Cardiac muscle cell (in vitro differentiated cells and primary cell): ENCODE measurements at places on chromosomes 12 and 14. TPM values are rescaled to one million over a fixed set of nuclear protein-coding genes. Genes with fewer than 3 reads are reported as not detected.
A peak's percentile ranks its signal among the peaks of the same experiment; 100 is the strongest.

- DNase-seq = no peak
- H3K36me3 ChIP-seq = no peaks in the 10 kb centered on the region
- no peak overlapping the region for H3K27ac ChIP-seq
- no peak overlapping the region for H3K4me3 ChIP-seq
Observed at GRCh38 chr14:27389402-27389801, 791.6 kb upstream of the NOVA1 start.

CCND2 gene
- total RNA-seq = 89.9 and 110 TPM in 2 replicates

DNA sequence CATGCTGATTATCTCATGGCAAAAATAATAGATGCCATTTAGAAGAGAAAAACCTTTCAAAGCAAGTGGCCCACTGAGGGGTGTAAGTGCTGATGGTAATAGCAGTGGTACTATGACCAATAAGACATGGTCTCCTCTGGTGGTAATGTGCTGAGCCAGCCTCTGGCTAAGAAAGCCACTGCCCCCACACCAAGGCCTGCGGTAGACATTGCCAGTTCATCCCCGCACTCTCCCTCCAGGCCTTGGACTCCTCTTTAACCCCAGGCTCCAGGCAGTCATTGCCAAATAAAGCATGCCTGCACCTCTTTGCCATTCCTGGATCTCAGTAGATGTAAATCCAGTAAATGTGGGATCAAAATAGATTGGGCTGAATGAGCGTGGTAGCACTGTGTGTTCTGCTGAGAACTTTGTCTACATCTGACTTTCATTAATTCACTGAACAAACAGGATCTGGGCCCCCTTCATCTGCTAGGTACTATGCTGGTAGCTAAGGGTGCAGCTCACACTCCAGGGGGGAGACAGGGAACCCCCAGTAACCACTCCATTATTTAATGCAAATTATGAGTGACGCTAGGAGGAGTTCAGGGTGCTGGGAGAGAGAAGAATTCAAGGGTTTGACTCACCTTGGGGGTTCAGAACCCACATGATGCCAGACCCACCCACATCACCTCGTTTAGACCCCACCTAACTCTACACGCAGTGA, 89.3 kb downstream of the BCL11B start:
- H3K27me3 ChIP-seq = no peaks in the 10 kb centered on the region
- H3K36me3 ChIP-seq = no peaks in the 10 kb centered on the region
- no peak overlapping the region for H3K27ac ChIP-seq
- no peak overlapping the region for H3K4me3 ChIP-seq
- no peak for DNase-seq
- H3K4me1 ChIP-seq = no peaks in the 10 kb centered on the region

GRCh38 chr12:127113945-127114344, 1153.0 kb upstream of the TMEM132C start:
- H3K4me3 ChIP-seq = no peak overlapping the region
- no peaks in the 10 kb centered on the region for H3K27me3 ChIP-seq
- DNase-seq = no peak
- H3K4me1 ChIP-seq = no peaks in the 10 kb centered on the region
- H3K27ac ChIP-seq = no peak overlapping the region
- no peaks in the 10 kb centered on the region for H3K36me3 ChIP-seq

DNA sequence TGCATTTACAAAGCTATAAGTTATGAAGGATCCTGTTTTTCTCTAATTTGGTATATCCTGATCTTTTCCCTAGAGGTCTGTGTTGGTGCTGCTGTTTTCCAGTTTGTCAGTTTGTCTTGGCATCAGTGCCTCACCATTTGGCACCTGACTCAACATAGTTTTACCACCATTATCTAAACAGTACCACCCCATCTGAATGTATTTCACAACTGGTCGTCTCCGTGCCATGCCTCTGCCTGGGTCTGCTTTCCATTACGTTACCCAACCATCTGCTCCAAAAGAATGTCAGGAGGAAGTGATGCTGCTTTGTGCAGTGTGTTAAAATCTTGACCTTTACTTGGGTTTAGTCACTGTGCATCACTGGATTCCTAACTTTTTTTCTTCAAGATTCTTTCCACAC, 129.3 kb upstream of the RASSF8 start:
- no peaks in the 10 kb centered on the region for H3K36me3 ChIP-seq
- no peaks in the 10 kb centered on the region for H3K27me3 ChIP-seq
- peaks cover 23% of the 10 kb centered on the region for H3K4me1 ChIP-seq
- DNase-seq = peak; percentile 98
- no peak overlapping the region for H3K4me3 ChIP-seq
